AG08395 (cell line): ENCODE measurements at places on chromosomes 13 and 19.

GRCh38 chr19:8451885-8452284, 7.1 kb downstream of the HNRNPM start:
- DNase-seq, result peak; percentile 62

DNA sequence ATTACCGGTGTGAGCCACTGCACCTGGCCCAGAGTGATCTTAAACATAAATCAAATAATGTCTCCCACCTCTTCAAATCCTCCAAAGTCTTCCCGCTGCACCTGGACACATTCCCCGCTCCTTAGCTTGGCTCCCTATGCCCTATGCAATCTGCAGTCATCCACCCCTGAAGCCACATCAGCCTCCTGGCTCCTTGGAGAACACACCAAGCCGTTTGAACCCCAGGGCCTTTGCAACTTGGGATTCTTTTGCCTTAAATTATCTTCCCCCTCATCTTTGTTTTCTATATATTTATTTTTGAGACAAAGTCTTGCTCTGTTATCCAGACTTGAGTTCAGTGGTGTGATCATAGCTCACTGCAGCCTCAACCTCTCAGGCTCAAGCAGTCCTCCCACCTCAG, 2.7 kb upstream of the DNAAF3 start:
- DNase-seq, result no peak

- DNase-seq, result no peak
Observed at GRCh38 chr13:52815330-52815729, 33.1 kb downstream of the PCDH8 start.

DNA sequence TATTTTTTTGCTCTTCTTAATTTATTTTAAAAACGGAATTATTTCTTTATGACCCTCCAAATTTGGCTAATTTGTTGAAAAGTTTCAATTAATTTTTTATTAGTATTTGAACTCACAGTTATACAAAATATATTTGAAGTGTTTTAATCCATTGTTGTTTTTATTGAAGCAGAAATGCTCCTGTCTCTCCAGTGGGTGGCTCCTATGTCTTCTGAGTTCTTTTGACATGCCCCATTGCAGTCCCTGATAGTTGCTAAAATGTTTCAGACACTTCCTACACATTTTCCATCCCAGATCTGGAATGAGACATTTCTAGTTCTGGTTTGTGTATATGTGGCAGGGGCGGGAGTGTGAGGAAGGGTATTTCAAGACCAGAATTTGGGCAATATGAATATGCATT, 579.4 kb upstream of the PRR20A start:
- DNase-seq, result no peak

GRCh38 chr19:1938071-1938470, 2.9 kb upstream of the CSNK1G2 start:
- no peak for DNase-seq

DNA sequence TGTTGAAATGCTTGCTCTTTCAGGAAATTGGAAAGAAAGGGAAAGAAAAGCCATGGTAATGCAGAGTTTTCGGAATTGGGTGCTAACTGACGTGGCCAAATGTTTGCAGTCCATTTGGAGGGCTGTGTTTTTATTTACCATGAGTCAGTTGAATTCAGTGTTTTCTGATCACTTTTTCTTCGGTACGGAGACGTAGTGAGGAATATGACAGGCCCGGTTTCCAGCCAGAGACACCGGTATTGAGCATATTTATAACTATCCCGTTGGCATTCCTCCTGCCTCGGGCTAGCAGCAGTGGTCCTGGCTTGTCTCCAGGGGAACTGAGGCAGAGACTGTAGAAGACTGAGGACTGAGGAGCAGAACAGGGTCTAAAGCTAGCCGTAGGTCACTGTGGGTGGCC, 1.0 kb downstream of the CDC16 start:
- DNase-seq, result no peak

DNA sequence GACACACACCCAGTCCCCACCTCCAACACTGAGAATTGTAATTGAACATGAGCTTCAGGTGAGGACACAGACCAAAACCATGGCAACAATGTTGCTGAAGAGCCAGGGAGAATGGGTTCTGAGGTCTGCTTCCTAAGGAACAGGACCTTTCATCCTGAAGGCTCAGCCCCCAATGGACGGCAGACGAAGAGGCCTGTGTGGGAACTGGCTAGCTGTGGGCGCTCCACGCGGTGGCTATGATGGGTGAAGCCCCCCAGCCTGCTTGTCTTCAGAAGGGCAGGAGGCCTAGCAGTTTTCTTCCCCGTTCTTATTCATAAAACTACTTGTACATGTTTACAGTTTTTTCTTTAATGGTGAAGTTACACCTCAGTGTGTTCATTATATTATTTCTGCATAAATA, 136.1 kb upstream of the SPACA7 start:
- no peak for DNase-seq
